ENCODE measurements at places on chromosomes 4 and X.

GRCh38 chr4:138919094-138919936 is 96.3 kb upstream of the NOCT start:
- DNase-seq = peak; percentile 45

DNA sequence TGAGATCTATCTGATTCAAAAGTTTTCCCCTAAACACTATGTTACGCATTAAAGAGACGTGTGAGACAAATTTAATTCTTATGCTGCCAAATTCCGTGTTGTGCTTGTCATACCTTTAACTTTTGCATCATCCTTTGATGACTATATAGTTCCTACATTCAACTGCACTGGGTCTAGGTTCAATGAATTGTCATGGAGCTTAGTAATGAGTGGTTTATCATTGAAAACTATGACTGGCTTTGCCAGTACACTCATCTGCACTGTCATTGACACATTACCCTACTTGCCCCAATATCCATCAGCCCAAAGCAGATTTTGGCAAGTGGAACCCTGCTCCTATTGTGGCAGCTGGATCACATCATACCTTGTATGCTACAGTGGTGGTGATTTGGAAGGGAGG is 882.9 kb upstream of the SLIT2 start:
- no peak for DNase-seq

DNA sequence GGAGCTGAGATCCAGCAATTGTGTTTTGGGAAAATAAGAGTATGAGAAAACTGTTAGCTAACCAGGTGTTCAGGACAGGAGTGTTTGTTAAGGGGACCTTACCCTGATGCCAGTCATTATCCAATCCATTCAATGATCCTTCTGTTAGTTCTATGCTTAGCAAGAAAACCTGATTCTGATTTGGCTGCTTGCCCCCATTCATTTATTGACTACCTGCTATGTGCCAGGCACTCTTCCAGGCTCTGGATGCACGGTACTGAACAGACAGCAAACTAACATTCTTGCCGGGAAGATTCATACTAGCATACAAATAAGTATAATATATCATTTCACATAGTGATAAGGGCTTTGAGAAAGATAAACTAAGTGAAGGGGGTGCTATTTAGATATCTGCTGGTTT is 1.0 kb upstream of the MECP2 start:
- DNase-seq = no peak

DNA sequence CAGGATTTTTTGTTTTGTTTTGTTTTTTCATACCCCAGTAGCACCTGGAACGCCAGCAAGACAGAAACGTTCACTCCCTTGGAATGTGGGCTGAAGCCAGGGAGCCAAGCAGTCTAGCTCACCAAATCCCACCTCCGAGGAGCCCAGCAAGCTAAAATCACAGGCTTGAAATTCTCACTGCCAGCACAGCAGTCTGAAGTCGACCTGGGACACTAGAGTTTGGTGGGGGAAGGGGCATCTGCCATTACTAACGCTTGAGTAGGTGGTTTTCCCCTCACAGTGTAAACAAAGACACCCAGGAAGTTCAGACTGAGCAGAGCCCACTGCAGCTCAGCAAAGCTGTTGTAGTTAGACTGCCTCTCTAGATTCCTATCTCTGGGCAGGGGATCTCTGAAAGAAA is 99.6 kb upstream of the FGF16 start:
- no peak for DNase-seq

DNA sequence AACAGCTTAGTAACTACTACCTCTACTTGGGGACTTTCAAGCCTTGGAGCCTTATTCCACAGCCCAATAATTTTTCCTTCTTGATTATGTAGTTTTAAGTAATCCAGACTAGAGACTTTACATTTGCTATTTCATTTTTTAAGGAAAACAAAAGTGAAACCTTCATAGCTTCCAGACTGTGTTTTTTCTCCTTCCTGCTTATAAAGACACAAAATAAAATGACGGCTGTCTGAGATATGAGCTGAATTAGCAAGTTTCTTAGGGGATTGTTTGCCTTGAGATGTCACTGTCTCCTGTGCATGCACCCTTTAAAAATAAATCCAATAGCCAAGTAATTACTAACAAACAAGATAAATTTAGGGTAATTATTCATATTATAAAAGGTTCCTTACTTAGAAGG is 78.8 kb upstream of the PACRGL start:
- DNase-seq = no peak

DNA sequence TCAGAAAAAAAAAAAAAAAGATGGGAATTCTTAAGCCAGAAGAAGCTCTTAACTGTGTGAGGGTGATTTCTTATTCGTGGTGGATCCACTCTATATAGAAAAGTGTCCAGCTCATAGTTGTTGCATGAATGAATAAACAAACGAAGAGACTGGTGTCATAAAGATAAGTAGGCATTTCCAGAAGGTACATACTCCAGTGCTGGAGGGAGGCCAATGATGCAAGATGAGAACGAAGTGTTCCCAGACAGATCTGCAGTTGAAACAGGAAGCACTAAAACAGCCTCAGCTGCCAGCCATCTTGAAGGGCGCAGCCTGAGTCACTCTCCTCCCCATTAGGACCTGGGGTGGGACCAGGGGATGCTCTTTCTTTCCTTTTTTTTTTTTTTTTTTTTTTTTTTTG is 47.4 kb upstream of the HOPX start:
- DNase-seq = peak; percentile 75

DNA sequence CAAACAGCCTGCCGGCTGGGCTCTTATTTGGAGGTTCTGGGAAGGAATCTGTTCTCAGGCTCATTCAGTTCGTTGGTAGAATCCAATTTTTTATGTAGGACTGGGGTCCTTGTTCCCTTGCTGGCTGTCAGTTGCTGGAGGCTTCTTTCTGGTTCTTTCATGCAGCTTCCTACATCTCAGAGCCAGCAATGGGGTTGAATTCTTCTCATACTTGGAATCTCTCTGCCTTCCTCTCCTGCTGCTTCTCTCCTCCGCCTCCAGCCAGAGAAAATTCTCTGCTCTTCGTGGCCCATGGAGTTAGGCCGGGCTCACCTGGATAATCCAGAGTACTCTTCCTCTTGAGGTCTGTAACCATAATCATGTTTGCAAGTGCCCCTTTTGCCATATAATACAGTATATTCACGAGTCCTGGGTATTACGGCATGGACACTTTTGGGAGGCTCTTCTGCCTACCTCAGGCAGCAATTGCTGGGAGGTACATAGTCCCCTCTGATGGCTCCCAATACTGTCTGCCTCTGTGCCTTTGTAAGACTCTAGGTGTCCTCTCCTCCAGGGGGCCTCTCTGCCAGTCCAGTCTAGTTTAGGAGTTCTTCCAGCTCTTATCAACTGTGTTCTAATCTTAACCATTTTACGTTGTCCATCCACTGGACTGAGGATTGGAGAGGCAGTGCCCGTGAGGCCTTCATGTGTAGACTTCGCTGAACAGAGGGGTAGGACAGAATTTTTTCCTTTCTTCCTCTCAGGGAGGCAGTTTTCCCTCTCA is 2.2 kb downstream of the TRMT44 start:
- DNase-seq = no peak

DNA sequence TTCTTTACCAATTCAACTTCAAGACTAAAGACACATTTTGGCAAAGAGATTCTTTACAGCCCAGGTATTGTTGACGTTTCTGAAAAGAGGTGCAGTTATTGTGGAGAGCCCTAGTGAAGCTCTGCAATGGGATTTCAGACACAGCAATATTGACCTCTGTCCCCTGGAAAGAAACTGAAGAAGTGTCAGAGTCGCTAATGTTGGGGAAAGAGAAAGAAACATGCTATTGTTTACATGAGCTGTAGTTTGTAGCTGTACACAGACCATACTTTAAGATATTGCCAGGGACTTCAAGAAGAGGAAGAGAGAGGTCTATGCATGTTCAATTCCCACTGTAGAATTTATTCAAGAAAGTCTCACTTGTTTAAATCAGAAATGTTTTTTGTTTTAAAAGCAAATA is 497.3 kb upstream of the BOD1L1 start:
- DNase-seq = no peak

All from GM04504 (cell line).